ENCODE measurements at places on chromosomes 2 and 18. TPM values are rescaled to one million over a fixed set of nuclear protein-coding genes. Genes with fewer than 3 reads are reported as not detected.

GRCh38 chr18:11293794-11294193, 144.4 kb upstream of the PIEZO2 start:
- no peak overlapping the region for H3K4me3 ChIP-seq
- H3K27ac ChIP-seq = no peak overlapping the region
- no peak for DNase-seq
- H3K27me3 ChIP-seq = no peaks in the 10 kb centered on the region
- H3K4me1 ChIP-seq = no peaks in the 10 kb centered on the region

GRCh38 chr2:48934807-48935206, 179.3 kb upstream of the LHCGR start:
- H3K27ac ChIP-seq = no peak overlapping the region
- H3K36me3 ChIP-seq = no peaks in the 10 kb centered on the region
- H3K27me3 ChIP-seq = no peaks in the 10 kb centered on the region
- no peak overlapping the region for H3K4me3 ChIP-seq
- DNase-seq = no peak

GRCh38 chr2:70255637-70256314, 2.2 kb upstream of the PCYOX1 start:
- DNase-seq = no peak
- H3K4me3 ChIP-seq = no peak overlapping the region
- no peaks in the 10 kb centered on the region for H3K27me3 ChIP-seq
- H3K27ac ChIP-seq = no peak overlapping the region
- peaks cover 27% of the 10 kb centered on the region for H3K4me1 ChIP-seq

GRCh38 chr2:202790676-202791075, 80.9 kb downstream of the ICA1L start:
- H3K27ac ChIP-seq = no peak overlapping the region
- no peak for DNase-seq
- no peaks in the 10 kb centered on the region for H3K4me1 ChIP-seq
- no peak overlapping the region for H3K4me3 ChIP-seq
- no peaks in the 10 kb centered on the region for H3K27me3 ChIP-seq
- peaks cover 18% of the 10 kb centered on the region for H3K36me3 ChIP-seq

DNA sequence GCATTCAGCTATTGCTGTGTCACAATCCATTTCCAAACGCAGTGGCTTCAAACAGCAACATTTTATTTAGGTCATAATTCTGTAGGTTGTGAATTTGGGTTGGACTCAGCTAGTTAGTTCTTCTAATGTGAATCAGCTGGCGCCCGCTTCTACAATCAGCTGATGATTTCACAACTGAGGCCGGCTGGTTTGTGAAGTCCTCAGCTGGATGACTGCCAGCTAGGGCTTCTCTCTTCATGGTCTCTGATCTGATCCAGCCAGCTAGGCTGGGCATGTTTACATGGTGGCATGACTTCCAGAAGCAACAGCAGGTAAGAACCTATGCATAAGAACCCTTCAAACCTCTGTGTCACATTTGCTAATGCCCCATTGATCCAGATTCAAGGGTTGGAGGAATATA, 172.0 kb downstream of the SLC4A10 start:
- H3K36me3 ChIP-seq = no peaks in the 10 kb centered on the region
- peak; percentile 9 for DNase-seq
- no peaks in the 10 kb centered on the region for H3K27me3 ChIP-seq

The NT5C1B gene
- total RNA-seq = not detected

The KYNU gene
- total RNA-seq = 9.7 TPM

The CAPN14 gene
- total RNA-seq = 1.3 TPM

All from stomach (tissue), 19 donors.